ENCODE measurements at places on chromosomes 7 and 10. TPM values are rescaled to one million over a fixed set of nuclear protein-coding genes. Genes with fewer than 3 reads are reported as not detected.

Gene CCDC172
- total RNA-seq, result not detected

Gene SEMA3C
- total RNA-seq, result 91.0 TPM

Gene OR9A2
- not detected for total RNA-seq

Gene PTPRN2
- total RNA-seq, result 4.5 TPM

Gene WNT2
- total RNA-seq, result not detected

Gene MUC12
- total RNA-seq, result not detected

Gene ZMIZ1
- total RNA-seq, result 15.5 TPM

All from MCF 10A (cell line).